ENCODE measurements at places on chromosomes 6 and 20. TPM values are rescaled to one million over a fixed set of nuclear protein-coding genes. Genes with fewer than 3 reads are reported as not detected.

GRCh38 chr6:14211562-14211942, 94.0 kb downstream of the CD83 start:
- DNase-seq, result peak; percentile 71
- H3K4me3 ChIP-seq, result peak overlapping the region; percentile 68
- peak overlapping the region; percentile 75 for H3K27ac ChIP-seq
- no peaks in the 10 kb centered on the region for H3K36me3 ChIP-seq

The PTK6 gene
- polyA plus RNA-seq, result 59.5 TPM

The ULBP2 gene
- 0.34 TPM for polyA plus RNA-seq

DNA sequence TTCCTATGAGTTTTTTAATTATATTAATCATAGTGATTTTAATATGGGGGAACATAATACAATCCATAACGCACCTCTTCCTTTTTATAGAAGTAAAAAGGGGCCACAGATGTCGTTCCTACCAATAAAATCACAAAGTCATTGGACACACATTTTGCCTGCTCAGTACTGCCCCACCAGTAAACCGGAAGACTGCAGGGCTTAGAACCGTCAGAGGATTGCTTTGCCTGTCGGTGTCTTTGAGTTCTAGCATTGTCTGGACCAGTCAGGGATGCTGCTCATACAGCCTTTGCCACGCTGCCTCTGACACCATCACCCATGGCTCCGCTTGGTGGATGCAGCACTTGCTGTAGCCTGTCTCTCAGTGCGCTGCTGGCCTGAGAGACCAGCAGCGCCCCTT, 853.6 kb downstream of the C6orf118 start:
- H3K27me3 ChIP-seq, result no peaks in the 10 kb centered on the region
- no peaks in the 10 kb centered on the region for H3K36me3 ChIP-seq
- H3K27ac ChIP-seq, result no peak overlapping the region
- H3K4me1 ChIP-seq, result no peaks in the 10 kb centered on the region

- no peak overlapping the region for H3K4me3 ChIP-seq
- H3K27ac ChIP-seq, result peak overlapping the region; percentile 40
Observed at GRCh38 chr6:11606332-11606731, 68.8 kb downstream of the TMEM170B start.

- no peak overlapping the region for H3K27ac ChIP-seq
- no peaks in the 10 kb centered on the region for H3K36me3 ChIP-seq
- no peaks in the 10 kb centered on the region for H3K4me1 ChIP-seq
- DNase-seq, result no peak
- no peak overlapping the region for H3K4me3 ChIP-seq
Observed at GRCh38 chr6:40973304-40973703, 65.7 kb downstream of the UNC5CL start.

The HEY2 gene
- 1.2 TPM for polyA plus RNA-seq

Measured in sigmoid colon (tissue), 7 donors.